ENCODE measurements at places on chromosomes 12 and 14. TPM values are rescaled to one million over a fixed set of nuclear protein-coding genes. Genes with fewer than 3 reads are reported as not detected.
A peak's percentile ranks its signal among the peaks of the same experiment; 100 is the strongest.

The OTOGL gene
- 0.53 TPM for total RNA-seq

- no peak for DNase-seq
Observed at GRCh38 chr14:24133735-24134134, 2.3 kb upstream of the PSME1 start.

DNA sequence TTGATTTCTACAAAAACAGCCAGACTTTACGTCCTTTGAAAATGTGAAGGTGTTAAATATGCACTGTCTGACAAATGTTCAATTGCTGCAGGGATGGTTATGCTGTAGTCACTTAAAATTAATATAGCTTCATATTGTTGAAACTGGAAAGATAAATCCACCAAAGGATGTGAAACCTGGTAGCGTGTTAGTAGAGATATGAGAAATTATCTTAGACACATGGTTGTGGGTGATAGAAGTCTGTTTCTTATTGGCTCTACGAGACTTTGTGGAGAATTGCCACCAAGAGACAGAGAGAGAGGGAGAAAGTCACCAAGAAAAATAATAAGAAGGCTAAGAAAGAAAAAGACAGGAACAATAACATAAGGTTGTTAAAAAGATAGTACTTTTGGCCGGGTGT is 2.6 kb upstream of the CAPRIN2 start:
- no peak for DNase-seq

- DNase-seq = no peak
Observed at GRCh38 chr12:127041985-127042625, 1224.9 kb upstream of the TMEM132C start.

The EMP1 gene
- total RNA-seq = 71.7 TPM

DNA sequence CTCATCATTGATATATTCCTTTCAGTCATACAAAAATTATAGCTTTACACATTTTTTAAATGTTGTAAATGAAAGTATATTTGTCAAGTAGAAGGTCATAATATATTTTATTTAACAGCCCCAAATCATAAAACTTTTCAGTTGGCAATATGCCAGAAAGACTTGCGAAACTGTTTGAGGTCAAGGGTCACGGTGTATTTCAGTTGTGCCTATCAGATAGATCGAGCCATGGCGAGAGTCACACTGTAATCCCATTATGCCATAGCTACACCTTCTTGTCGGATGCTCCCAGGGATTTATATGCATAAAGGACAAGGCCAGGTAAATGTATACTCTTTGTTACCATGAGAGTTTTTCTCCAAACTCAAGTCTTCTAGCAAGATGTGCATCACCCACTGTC is 26.7 kb upstream of the G2E3 start:
- DNase-seq = no peak

The KLHL33 gene
- total RNA-seq = 0.07 TPM

The KRT6C gene
- total RNA-seq = not detected

DNA sequence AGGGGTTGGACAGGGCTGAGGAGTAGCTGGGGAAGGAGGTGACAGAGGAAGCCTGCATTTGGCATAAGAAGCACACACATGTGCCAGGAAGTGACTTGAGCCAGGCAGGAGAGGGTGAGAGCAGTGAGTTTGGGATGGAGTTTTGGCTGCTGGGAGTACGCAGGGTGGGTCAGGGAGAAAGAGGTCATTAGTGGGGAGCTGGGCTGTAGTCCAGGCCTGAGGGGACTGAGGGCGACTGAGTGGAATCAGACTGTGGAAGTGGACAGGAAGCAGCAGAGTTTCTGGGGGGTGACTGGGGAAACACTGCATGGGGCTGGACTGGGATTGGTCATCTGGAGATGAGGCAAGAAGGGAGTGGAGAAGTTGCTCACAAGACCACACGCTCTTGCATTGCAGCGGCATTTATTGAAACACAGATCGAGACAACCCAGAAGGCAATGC is 7.6 kb downstream of the KRT85 start:
- no peak for DNase-seq

DNA sequence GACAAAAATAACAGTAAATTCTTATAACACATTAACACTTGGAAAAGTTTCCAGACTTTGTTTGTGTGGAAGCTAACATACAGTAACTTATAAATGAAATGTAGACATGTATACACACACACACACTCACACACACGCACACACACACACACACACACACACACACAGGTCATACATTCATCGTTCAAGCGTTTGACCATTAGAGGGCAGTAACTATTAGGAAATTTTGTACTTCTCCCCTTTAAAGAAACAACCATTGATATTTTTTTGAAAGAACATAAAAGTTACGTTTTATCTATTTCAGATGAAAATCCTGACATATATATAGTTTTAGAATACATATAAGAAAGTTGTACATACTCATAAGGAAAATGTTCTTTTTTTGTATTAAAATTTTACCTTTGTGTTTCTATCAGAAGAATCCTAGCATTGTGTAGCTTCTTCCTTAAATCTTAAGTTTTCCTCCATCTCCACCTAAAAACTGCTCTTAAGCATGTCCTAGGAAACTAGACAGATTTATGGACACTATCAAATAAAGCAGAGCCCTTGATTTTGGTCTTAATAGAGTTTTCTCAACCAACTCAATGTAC is 29.0 kb downstream of the PTPRQ start:
- DNase-seq = peak; percentile 72

The KLHDC1 gene
- 0.94 TPM for total RNA-seq

GRCh38 chr12:51863933-51864832 is 15.7 kb upstream of the FIGNL2 start:
- peak; percentile 27 for DNase-seq

GRCh38 chr12:4215229-4216186 is 58.1 kb upstream of the CCND2 start:
- no peak for DNase-seq

DNA sequence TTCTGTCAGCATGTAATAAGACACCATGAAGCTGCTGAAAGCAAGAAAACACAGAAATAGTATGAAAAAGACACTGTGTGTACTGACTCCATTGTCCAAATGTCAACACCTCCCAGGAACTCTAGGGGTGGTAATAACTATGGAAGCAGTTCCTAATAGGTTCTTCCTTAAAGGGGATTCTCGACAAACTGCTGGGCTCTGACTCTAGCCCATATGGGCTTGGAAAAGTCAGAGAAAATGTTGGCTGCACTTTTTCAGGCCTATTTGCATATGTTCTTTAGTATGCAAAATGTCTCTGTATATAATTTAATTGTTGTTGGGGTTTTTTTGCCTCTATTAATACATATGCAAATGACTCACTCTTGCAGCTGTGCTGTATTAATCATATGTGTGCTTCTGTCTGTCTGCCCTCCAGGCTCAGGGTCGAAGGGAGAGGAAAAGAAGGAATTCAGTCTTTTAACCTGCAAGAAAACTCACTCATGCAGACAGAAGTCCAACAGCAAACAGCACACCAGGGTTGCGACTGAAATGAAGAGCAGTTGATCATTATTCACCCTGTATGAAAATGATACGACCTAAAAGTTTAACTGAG is 317.6 kb downstream of the SOX5 start:
- peak; percentile 14 for DNase-seq

The TRPV4 gene
- 0.75 TPM for total RNA-seq

The MGAT2 gene
- total RNA-seq = 55.5 TPM

The TAS2R9 gene
- not detected for total RNA-seq

GRCh38 chr14:99350751-99351150 is 78.8 kb upstream of the BCL11B start:
- no peak for DNase-seq

DNA sequence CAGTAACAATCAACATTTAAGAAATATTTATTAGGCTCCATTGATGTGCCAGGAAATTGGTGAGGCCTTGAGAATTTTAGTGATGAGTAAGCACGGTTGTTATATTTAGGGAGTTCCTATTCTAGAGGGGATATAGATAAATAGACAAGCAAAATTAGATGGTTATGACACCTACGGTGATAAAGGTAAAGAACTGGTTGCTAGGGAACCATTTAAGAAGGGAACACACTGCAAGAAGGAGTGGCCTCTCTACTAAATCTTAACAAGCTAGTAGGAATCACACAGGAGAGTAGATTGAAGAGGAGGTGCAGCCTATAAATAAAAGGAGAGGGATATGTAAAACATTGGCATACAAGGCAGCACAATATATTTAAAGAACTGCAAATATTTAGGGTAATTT is 155.2 kb downstream of the LRIG3 start:
- DNase-seq = no peak

DNA sequence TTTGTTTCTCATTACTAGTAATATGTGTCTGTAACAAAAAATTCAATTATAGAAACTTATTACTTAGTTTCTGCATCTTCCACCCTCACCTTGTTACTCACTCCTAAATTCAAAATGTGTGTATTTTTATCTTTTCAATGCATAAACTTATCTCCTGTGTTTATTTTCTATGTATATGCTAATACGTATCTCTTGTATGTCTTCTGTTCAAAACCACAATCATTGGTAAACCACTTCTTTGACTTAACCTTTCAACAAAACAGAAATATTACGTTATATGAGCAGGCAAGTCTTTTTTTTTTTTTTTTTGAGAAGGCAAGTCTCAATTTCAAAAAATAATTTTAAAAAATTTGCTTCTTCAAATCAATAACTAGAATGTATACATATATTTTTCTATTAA is 39.2 kb upstream of the RPH3A start:
- DNase-seq = no peak

The TRIM9 gene
- total RNA-seq = 4.7 TPM

DNA sequence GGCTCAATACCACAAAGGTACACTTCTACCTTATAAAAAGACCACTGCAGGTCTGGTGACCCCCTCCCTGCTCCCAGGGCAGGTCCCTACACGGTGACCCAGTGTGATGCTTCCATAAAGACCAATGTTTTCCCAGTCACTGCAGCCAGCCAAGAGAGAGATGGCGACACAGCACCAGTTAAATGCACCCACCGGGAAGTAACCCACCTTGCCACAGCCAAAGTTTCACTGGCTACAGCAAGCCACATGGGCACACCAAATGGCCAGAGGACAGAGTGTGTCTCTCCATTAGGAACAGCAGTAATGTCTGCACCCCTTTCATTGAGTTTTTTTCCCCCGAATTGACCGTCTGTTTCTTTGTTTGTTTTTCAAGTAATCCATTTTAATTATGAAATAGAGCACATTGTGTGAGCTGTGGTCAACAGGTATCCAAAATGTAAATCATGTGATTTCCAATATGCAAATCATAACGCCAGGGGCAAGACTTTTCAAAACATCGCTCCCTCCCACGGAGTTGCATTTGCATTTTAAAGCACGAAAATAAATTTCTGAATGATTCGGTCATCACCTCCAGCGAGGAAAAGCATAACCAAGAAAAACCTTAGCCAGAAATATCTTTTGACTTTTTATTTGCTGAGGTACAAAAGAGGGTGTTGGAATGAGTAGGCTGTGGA is 48.9 kb upstream of the EML1 start:
- peak; percentile 86 for DNase-seq

GRCh38 chr12:117040496-117040895 is 58.7 kb downstream of the TESC start:
- DNase-seq = no peak

- no peak for DNase-seq
Observed at GRCh38 chr14:105384041-105384557, 14.2 kb upstream of the TEX22 start.

The NOVA1 gene
- 8.9 TPM for total RNA-seq

The C14orf132 gene
- total RNA-seq = 14.0 TPM

DNA sequence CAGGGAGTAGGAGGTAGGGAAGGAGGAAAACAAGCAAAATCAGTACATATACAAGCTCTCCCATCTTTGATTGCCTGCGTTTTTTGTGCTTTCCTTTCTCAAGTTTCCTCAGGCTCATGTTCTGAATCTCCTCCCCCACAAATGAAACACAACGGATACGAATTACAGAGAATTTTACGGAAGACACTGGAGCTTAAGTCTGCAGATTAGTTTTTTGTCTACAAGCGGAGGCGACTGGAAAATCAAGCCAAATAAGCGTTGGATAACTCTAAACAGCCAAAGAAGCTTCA is 612 bp downstream of the WBP11 start:
- no peak for DNase-seq

DNA sequence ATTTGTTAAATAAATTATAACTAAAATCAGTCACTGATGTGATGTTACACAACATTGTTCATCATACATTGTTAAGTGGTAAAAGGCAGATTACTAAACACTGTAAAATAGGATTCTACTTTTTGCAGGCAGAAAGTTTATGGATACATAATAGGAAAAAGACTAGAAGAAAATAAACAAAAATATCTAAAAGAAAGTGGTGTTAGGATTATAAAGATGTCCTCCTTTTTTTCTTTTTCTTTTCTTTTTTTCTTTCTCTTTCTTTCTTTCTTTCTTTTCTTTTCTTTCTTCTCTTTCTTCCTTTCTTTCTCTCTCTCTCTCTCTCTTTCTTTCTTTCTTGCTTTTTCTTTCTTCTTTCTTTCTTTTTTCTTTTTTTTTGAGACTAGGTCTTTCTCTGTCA is 39.6 kb upstream of the HELB start:
- no peak for DNase-seq

DNA sequence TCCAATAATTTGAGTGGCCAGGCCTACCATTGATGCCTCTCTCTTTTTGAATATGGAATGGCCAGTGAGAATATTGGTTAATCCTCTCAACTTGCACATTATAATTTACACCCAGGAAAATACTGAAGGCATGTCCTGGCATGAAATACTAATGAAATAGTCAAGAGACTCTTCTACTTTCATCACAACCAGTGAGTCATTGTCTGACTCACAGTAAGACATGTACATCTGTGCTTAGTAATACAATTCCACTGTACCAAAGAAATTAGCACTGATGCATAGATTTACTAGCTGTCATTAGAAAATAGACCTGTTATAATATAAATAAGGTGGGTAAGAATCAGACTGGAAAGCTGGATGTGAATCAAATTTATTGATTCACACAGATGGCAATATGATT is 31.6 kb downstream of the KCNC2 start:
- peak; percentile 92 for DNase-seq

- DNase-seq = no peak
Observed at GRCh38 chr14:93029417-93029816, 86.3 kb downstream of the ITPK1 start.

The PMEL gene
- 3.9 TPM for total RNA-seq

DNA sequence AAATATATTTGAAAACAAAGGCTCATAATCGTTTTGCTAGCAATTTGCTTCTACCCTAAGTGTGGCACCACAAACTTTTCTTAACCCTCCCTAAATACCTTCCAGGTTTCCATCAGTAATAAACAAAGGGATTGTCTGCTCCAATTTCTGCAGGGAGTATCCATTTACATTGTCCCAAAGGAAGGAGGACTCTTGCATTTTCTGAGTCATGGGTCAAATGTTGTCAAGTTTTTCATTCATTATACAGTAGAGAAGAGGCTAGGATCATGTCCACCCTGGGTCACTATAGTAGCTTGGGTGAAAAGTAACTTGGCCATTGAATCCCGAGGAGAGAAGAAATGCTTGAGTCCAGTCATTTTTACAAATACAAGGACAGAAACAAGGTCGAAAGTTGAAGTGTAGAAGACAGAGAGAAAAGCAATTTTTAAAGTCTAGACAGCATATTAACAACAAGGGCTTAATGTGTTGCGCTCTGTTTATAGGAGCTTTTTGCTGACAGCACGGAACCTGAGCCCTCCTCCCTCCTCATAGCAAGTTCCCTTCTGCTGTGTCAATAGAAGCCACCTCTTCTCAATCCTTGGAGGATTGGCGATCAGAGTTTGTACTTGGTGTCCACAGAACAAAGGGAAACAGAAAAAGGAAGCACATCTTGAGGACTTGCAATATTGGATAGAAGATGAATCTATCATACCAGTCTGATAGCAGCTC is 53.1 kb downstream of the TMEM30B start:
- DNase-seq = no peak

The PLEKHG3 gene
- 84.1 TPM for total RNA-seq
